ENCODE measurements at places on chromosomes 7 and 10.

DNA sequence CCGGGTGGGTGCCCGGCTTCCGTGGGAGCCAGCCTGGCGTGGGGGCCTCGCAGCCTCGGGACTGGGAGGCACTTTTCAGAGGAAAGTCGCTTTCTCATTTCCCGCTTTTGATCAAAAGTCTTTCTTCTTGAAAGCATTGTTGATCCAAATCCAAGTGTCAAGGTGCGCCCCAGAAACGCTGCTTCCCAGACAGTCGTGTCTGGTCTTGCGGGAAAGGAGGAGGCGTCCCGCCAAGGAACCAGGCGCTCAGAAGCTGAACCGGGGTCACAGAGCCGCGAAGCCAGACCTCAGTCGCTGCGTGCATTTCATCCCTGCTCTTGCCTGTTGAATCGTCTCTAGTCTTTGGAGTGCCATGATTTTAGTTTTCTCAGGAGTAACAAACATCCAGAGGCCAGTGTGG, 1.1 kb upstream of the BNIP3 start:
- no peak for DNase-seq

DNA sequence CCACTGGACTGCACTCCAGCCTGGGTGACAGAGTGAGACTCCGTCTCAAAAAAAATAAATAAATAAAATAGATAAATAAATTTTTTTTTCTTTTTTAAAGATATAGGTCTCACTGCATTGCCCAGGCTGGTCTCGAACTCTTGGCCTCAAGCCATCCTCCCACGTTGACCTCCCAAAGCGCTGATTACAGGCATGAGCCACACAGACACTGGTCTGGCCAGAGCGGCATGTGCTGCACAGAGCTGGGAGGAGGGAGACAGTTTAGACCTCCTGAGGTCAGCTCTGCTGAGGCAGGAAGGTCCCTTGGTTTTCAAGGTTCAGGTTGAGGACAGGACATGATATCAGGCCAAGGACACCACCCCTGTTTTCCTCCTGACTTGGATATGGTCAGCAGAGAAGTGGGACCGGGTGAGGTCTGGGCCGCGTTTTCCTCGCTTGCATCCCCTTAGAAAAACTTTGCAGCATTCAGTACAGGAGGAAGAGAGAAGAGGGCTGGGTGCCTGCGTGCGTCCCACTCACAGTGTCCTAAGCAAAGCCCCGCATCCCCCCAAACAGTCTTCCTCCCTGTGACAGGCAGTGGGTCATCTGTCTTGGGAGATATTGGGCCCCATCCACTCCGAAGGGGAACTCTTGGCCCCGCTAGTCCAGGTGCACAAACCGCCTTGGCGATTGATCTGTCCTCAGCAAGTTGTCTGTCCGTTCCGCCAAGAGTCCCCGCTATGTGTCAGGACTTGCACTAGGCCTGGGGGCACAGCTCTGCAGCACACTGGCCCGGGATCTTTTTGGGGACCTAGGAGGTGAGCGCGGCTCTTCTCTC, 56.1 kb downstream of the ZNF727 start:
- DNase-seq = no peak

- DNase-seq = no peak
These were observed 264.6 kb downstream of the DGKB start for GRCh38 chr7:14637968-14638367.

- DNase-seq = no peak
These were observed 34.2 kb downstream of the PARD3 start for GRCh38 chr10:34780818-34781380.

GRCh38 chr10:51983481-51983880, 284.1 kb upstream of the CSTF2T start:
- DNase-seq = no peak

- DNase-seq = no peak
These were observed 24.6 kb upstream of the GTPBP4 start for GRCh38 chr10:963655-964054.

DNA sequence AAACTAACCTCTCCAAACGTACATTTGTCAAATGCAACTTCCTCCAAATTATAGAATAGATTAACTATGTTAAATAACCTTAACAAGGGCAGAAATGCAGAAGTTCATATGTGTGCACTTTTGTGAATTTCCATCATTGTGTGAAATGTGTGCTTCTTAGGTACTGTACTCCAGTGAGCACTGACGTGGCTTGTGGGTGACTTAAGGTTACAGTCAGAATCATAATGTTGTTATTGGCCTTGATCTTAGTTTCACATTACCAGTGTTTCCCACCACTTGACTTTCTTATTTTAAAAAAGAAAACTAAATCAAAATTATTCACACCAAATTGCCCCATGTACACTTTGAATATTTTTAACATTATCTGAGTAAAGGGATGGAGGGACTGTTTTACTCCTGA, 155.1 kb upstream of the FZD8 start:
- no peak for DNase-seq

- peak; percentile 43 for DNase-seq
These were observed 12.3 kb downstream of the KLF14 start for GRCh38 chr7:130721486-130722277.

- DNase-seq = no peak
These were observed 4.1 kb downstream of the LRRC17 start for GRCh38 chr7:102916881-102917280.

DNA sequence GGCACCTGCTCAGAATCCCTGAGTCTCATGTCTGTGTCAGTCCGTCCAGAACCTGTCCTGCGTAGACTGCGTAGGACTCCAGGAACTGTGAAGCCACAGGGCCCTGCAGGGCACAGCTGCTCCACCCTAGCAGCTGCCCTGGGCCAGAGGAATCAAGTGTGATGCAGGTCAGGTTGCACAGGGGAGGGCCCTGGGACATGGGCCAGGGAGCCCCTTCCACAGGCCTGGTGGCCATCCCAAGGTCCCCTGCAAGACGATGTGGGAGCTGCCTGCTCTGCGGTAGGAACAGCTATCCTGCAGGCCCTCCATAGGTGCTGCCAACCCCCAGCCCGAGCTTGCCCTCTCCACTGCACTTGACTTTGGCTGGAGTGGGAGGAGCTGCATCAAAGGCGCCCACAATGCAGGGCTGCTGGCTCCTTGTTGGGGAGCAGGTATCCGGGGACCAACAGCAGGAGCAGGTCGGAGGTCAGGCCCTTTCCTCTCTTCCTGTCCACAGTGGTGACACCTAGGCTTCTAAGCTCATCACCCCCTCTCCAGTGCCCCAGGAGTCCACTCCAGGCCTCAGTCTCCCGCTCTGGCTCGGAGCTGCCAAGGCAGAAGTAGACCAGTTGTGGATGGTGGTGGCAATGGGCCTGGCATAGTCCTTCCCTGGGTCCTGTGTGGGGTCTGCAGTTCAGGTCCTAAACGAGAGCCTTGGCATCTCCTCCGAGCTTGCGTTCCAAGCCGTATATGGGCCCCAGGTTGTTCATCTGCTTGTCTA, 149.1 kb downstream of the MAPK8 start:
- DNase-seq = no peak

GRCh38 chr10:58109731-58110130, 158.0 kb downstream of the IPMK start:
- DNase-seq = no peak

DNA sequence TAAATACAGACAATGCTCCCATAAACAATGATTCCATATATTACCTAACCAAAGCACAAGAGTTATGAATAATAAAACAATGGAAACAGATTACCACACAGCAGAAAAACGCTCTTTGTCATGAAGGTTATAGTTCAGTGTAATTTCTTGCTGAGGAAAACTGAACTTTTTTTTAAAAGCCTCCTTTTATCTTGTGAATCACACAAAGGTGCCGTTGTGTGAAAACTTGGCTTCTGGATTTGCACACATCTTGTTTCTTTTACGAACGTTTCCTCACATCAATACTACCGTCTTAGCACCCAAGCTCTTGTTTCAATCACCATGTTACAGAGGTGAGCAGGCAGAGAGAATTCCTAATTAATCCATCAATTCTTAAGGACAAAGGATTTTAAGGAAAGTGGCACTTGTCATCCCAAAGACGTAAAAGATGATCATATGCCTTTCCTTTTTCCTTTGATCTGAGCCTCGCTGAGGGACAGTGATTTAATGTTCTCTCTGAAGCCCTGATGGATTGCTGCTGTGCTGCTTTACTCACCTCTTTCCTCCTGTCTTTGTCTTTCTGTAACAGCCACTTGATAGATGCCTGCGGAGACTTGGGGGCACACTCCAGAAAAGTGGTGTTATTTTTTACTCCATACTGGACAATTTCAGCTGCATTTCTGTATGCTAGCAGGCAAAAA, 110.1 kb downstream of the CD36 start:
- no peak for DNase-seq
